ENCODE measurements at places on chromosomes 5 and 9.

DNA sequence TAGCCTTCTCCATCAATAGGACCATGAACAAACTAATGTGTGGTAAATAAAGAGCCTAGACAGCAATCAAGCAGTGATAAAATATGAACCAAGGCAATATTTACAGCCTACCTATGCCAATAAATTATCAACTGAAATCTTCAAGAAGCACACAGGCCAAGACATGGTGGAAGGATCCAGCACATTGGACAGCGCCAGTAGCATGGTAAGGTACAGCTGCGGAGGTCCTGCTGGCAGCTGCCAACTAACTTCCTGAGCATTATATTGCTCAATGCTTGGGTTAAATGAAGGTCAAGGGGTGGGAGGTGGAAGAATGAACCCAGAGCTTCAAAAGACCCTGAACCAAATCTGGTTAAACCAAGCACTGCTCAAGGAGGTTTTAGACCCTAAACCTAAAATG is 16.5 kb upstream of the SPDL1 start:
- DNase-seq, result no peak

DNA sequence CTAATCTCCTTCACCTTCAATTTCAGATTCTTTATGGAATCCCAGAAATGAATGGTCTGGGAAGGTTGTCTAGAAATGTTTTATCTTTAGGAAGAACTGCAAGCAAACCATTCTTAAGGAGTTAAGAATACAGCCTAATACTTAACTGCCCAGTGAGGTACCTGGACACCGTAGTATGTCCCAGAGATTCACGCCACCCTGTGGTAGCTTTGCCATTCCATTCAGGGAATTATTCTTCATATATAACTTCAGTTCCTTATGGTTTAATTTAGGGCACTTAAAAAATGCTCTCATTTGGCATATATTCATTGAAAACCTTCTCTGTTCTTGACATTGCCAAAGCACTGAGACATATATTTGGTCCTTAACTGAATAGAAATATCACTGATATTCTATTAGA is 49.7 kb downstream of the ACTBL2 start:
- no peak for DNase-seq

DNA sequence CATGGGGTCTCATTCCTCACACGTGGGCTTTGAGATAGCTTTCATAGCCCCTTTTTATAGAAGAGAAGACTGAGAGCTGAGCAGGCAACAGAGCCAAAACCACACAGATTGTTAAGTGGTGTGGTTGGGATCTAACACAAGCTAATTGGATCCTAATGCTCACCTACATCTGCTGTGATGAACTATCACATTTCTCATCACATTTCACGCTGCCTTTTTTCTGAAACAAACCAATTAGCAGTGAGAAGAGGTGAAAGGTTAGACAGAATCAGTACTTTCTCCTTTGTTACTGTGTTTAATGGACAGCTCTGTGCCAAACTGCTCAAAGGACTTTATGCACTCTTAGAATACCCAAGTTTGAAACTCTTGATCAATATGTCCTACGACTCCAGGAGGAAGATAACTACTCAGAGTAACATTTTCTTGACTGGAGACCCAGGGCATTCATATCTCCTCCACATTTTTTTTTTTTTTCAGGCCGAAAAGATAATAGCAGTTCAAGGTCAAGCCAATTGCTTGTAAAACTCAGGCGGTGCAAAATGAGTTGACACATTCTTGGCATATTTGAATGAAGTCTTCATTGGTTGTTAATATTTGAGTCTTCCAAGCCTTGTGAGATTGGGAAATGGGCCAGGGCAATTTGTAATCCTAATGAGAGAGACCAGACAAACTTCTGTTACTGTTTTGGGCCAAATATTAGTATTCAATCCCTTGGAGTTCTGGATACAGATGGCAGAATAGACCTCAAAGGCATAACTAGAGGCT is 138.4 kb downstream of the KCTD16 start:
- DNase-seq, result no peak

DNA sequence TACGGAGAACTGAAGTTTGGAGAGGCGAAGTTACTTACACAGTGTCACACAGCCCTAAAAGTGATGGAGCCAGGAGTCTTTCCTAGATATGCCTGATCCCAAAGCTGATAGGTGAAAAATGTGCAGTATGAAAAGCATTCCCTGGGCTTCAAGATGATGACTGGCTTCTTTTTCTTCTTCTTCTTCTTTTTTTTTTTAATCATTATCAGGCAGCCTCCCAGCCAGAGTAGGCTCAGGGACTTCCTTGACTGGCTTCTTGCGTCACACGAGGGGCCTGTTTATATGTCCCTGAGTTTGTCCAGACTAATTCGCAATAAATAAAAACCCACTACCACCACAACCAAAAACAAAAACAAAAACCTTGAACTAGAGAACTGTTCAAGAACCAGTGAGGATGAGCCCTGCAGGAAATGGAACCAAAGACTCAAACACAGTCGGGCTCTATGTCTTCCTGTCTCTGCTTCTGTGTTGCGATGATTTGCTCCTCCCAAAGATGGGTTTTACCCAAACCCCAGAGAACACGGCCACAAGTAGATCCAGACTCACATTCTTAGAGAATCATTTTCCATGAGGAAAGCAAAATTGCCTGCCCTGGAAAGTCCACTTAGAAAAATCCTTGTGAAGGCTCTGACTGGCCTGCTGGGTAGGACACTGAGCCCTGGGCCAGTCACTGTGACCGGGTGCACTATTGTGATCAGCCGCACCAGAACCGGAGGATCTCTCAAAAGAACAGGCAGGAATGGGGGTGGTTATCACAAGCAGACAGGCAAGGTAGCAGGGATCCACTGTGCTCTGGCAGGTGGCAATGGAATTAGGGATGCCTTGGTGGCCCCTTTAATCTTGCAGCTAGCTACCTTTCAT is 38.0 kb upstream of the ADAM19 start:
- no peak for DNase-seq

- no peak for DNase-seq
Observed at GRCh38 chr9:86526021-86526420, 171.8 kb upstream of the TUT7 start.

- no peak for DNase-seq
Observed at GRCh38 chr5:53112909-53113308, 3.4 kb upstream of the MOCS2 start.

- no peak for DNase-seq
Observed at GRCh38 chr9:87245271-87245670, 252.4 kb upstream of the DAPK1 start.

- peak; percentile 57 for DNase-seq
Observed at GRCh38 chr5:157820593-157821252, 38.2 kb downstream of the CLINT1 start.

DNA sequence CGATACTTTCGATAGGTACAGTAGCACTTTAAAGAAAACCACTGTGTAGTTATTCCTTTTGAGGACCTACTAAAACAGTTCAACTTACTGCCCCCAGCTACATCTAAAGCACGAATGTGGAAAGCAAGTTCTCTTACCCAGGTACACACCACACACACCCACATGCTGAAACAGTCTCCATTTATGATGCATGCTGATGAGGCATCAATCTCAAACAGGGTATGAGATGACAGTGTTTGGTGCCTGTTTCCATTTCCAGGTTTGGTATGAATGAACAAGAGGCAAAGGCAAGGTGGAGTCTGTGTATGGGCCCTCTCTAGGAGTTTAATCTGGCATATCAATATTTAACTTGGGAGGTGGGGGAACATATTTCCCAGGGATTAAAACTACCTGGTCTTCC is 13.9 kb downstream of the HMGXB3 start:
- no peak for DNase-seq

DNA sequence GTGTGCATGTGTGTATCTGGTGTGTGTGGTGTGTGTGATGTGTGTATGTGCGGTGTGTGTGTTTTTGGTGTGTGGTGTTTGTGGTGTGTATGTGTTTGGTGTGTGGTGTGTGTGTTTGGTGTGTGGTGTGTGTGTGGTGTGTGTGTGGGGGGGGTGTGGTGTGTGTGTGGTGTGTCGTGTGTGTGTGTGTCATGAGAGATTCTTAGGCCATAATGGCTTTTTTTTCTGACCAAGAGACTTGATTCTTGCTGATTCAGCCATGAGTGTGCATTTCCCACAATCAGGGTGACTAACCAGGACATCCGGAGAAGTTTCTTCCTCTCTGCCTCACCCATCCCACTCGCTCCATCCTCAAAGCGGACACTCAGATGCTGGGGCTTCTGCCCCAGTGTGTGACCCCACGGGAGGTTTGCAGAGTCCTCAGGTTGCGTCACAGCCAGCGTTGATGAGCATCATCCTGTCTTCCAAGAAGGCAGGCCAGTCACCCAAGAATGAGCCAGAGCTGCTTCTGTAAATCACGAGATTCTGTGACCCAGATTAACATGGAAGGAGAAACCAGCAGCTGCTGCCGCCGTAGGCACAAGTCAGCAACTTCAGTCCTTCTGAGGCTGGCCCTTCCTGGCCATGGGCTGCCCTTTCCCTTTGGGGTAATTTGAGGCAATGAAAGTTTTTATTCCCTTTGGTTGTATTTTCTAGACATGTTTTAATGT is 12.5 kb upstream of the CTSL start:
- DNase-seq, result peak; percentile 93

- DNase-seq, result peak; percentile 74
Observed at GRCh38 chr9:128947527-128948301, at the start of the genes DOLK and NUP188. Gene DOLK (minus strand): TSS chr9:128947603. CDS start chr9:128947303, 300 bp downstream. Gene NUP188 (plus strand): TSS chr9:128947699. CDS start chr9:128947720, 21 bp downstream.
